Fibroblast of skin of abdomen (primary cell): ENCODE measurements at places on chromosomes 13 and 19.
A peak's percentile ranks its signal among the peaks of the same experiment; 100 is the strongest.

- DNase-seq: no peak
Measured at GRCh38 chr13:20994441-20994821, 67.0 kb downstream of the LATS2 start.

DNA sequence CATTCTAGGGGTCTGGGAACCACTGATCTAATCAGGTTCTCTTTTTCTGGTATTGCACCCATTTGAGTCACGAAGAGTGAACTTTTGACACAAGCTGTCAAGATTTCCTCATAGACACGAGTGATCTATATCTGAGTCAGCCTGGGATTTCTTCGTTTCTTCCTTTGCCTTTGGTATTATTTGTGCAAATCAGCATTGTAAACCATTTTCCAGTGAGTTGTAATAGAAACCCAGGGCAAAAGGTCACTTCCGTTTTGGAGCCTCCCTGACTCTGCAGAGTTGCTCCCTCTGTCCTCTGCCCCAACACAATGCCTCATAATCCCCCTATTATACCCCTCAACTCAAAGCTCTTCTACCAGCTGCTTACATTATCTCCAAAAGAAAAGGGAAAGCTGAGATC is 615.1 kb downstream of the EFNB2 start:
- peak; percentile 64 for DNase-seq

- DNase-seq: no peak
Measured at GRCh38 chr13:51237887-51238286, 15.7 kb downstream of the FAM124A start.

DNA sequence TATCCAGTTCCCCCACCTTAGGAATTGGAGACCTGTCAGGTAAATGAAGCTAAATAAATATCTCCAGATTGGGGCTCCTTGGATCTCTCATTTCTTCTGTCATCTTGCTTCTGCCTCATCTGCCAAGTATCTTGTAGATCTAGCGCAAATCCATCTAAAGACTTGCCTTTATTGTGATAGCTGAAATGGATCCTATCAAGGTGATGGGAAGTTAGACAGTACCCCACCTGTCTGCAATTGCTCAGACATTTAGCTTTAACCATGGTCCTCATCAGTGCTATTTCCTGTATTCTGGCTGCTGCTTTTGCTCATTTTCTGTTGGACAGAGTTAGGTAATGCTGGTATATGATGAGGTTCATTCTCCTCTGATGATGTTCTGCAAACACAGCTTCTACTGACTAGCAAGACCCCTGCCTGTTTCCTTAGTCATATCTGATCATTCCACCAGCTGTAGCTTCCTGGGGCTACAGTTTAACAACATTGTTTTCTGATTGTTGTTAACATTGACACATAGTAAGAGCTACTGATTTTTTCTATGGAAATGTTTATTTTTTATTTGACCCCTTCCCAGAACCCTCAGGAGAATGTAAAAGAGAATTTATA is 340.0 kb downstream of the DCT start:
- DNase-seq: peak; percentile 26

- peak; percentile 62 for DNase-seq
Measured at GRCh38 chr13:94009701-94010100, 469.8 kb downstream of the DCT start.

GRCh38 chr19:413756-414420 is 4.9 kb upstream of the C2CD4C start:
- DNase-seq: no peak

GRCh38 chr19:45834970-45835369 is 19.9 kb upstream of the RSPH6A start:
- no peak for DNase-seq

- DNase-seq: no peak
Measured at GRCh38 chr19:35116072-35116801, 614 bp downstream of the FXYD3 start.

- DNase-seq: no peak
Measured at GRCh38 chr13:75494491-75494890, 12.5 kb upstream of the TBC1D4 start.

GRCh38 chr13:95784900-95785290 is 108.0 kb downstream of the DNAJC3 start:
- peak; percentile 51 for DNase-seq

DNA sequence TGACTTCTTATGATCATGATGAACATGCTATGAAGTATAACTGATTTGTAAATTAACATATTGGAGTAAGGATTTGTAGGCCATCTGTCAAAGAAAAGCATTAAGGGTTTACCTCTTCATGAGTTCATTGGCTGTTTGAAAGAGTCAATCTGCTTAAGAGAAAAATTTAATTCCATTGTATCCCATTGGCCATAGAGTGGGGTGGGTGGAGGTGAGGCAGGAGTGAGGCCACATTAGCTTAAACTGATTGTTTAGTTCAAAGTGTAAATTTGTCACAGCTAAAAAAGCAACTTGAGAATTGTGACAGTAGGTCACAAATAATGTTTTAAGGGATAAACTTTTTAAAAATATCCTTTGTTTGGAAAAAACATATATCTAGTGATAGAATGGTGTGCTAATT is 11.4 kb downstream of the GPR180 start:
- no peak for DNase-seq

GRCh38 chr13:30112602-30113435 is 194.5 kb downstream of the KATNAL1 start:
- DNase-seq: peak; percentile 85

- peak; percentile 70 for DNase-seq
Measured at GRCh38 chr13:31207661-31208552, 8.1 kb downstream of the B3GLCT start.

GRCh38 chr13:102187313-102187712 is 214.5 kb downstream of the FGF14 start:
- DNase-seq: no peak

DNA sequence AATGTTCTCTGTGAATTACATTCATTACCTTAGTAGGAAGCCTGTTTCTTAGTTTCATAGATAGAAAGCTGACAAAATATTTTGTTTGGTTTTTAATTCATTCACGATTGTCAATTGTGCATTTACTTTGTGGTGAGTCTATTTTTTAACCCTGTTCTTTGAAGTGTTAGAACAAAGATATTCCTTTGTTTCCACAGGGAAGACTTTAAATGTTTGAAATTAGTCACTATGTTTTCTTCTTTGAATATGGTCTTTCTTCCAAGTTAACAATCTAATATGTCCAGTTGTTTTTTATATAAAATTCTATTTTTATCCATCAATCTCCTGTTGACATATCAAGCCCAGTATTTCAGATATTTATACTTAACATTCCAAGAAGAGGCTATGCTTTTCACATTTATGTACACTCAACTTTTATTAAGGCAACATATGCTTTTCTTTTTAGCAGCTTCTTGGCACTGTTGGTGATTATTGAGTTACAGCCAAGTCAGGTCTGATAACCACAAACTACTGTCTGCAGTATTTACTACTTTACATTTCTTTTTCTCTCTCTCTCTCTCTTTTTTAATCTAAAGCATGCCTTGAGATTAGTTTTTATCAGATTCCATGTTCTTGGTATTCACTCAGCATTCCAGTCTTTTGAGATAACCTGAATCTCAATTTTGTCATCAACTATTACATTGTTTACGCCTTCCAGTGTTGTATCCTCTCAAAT is 812.8 kb upstream of the SLC10A2 start:
- DNase-seq: peak; percentile 47

GRCh38 chr13:95494082-95494681 is 58.3 kb upstream of the CLDN10 start:
- peak; percentile 38 for DNase-seq

DNA sequence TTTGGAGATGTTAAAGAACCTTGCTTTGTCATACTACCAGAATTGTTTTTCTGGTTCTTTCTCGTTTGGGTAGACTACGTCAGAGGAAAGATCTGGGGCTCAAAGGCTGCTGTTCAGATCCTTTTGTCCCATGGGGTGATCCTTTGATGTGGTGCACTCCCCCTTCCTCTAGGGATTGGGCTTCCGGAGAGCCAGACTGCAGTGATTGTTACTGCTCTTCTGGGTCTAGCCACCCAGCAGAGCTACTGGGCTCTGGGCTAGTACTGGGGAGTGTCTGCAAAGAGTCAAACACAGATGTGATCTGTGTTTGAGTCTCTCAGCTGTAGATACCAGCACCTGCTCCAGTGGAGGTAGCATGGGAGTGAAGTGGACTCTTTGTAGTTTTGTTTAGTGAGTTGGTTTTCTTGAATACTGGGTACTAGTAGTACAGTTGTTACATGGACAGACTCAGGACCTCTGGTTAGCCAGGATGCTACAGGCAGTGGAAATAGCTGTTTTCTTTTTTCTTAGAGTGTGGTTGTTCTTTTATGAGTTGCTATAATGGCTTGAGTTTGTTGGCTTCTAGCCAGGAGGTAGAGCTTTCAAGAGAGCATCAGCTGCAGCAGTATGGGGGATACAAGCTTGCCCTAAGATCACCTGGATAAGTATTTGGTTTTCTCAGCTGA is 34.4 kb downstream of the DNAJC15 start:
- peak; percentile 32 for DNase-seq

- DNase-seq: peak; percentile 68
Measured at GRCh38 chr13:97030705-97031452, 36.6 kb upstream of the OXGR1 start.

GRCh38 chr13:75704194-75704926 is 68.2 kb downstream of the LMO7 start:
- peak; percentile 79 for DNase-seq

- DNase-seq: no peak
Measured at GRCh38 chr13:111584101-111584672, 263.7 kb downstream of the TEX29 start.

GRCh38 chr19:15320116-15320515 is 12.2 kb downstream of the BRD4 start:
- peak; percentile 84 for DNase-seq

GRCh38 chr19:491146-491741 is 5.0 kb upstream of the MADCAM1 start:
- no peak for DNase-seq

GRCh38 chr13:24220086-24220703 is 59.7 kb downstream of the SPATA13 start:
- peak; percentile 83 for DNase-seq

GRCh38 chr13:27245610-27246009 is 5.7 kb upstream of the RPL21 start:
- no peak for DNase-seq

GRCh38 chr13:110225609-110226574 is 81.1 kb downstream of the COL4A1 start:
- DNase-seq: no peak

DNA sequence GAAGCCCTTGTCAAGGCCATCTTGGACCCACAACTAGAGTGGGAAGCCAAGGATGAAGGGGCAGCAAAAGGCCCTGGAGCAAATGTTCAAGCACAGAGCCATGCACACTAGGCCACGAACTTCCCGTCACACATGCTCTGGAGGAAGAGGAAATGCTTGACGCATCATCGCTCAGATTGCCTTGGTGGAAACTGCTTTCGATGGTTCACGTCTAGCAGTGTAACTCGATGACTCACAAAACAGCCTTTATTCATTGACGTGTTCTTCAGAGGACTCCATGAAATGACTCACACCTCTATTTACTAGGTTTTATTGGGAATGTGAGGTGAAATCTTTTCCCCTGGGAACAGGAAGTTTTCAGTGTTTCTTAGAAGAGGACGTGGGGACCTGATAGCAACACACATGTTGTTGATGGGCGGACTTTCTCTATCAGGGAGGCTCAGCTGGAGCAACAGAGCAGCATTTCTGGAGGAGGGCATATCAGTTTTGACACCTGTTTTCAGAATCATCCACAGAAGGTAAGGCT is 79.8 kb upstream of the FLT1 start:
- DNase-seq: peak; percentile 94

- DNase-seq: no peak
Measured at GRCh38 chr19:18596752-18597157, 8.2 kb downstream of the REX1BD start.

DNA sequence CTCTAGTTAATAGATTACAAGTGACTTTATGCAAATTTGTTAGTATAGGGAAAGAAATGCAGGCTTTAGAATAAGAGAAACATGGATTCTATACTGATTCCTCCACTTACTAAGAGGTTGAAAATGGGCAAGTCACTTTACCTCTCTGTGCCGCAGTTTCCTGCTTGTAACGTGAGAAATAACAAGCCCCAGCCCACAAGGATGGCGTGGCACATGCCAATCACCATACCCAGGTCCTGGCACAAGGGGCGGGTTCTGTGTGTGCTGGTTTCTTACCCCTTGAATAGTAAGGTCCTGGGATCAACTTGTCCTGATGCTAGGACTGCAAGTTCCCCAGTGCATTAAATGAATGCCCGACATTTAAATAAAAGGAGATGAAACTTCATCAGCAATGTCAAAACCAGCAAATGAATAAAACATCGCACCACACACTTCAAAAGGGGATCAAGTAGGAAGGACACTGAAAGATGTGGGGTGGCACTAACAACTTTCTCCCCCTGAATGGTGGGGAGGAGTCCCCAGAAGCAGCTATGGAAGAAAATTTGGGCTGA is 7.9 kb upstream of the SIGLEC9 start:
- DNase-seq: no peak

DNA sequence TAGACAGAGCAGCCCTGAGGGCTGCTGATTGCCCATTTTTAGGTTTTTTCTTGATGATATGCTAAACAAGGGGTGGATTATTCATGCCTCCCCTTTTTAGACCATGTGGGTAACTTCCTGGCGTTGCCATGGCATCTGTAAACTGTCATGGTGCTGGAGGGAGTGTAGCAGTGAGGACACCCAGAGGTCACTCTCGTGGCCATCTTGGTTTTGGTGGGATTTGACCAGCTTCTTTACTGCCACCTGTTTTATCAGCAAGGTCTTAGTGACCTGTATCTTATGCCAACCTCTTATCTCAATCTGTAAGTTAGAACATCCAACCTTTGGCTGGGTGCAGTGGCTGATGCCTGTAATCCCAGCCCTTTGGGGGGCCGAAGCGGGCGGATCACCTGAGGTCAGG is 148.0 kb downstream of the PTPRS start:
- no peak for DNase-seq

DNA sequence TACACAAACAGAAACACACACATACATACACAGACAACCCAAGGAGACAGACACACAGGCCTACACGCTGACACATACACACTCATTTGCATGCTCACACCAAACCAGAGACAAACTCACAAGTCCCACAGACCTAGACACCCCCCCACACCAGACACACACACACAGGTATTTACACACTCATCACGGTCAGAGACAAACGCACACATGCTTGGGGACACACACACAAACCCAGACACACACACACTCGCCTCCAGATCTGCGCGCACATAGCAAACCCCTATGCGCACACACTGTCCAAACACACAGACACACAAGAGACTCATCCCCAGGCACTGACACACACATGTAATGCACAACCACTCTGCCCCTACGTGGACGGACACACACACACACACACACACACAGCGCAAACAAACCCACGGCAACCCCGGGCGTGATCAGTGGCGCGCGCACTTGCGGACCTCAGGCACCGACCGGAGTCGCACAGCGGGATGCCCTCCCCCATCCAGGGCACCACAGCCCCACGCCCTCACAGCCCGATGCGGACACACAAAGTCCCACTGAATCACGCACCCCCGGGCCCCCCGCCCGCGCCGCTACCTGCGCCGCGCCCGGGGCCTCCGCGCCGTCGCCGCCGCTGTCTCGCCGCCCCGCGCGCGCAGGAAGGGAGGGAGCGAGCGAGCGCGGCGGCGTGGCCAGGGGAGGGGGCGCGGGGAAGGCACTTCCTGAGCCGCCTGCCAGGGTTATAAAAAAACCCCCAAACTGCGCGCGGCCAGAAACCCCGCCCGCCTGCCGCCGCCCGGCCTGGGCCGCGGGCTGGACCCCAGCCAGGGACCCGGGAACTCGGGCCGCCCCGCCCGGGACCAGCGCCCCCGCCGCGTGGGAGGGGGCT is at the start of gene ADAMTS10:
Gene ADAMTS10 (minus strand): TSS at position 675 of the 895 bp plus-strand sequence. CDS start 5,005 bp downstream, outside the sequence.
- peak; percentile 62 for DNase-seq
